Activated CD4-positive, alpha-beta T cell treated with anti-CD3 and anti-CD28 coated beads for 48 hours (primary cell): ENCODE measurements at places on chromosomes 4 and X.

DNA sequence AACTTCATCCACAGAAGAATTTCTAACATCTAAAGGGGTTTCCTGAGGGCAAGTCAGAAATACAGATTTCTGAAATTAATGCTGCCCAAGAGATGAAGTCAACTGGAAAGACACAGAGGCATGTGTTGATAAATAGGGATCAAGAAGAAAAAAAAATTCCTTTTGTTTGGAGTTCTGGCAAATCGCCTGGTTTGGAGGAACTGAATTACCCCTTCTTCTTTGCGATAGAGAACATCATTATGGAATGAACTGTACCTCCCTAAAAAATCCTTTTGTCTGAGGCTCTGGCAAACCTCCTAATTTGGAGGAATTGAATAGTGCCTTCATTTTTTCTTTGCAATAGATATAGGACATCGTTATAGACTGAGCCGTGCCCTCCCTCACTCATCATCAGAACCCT lies 200.9 kb downstream of the DHRSX start:
- DNase-seq: no peak

DNA sequence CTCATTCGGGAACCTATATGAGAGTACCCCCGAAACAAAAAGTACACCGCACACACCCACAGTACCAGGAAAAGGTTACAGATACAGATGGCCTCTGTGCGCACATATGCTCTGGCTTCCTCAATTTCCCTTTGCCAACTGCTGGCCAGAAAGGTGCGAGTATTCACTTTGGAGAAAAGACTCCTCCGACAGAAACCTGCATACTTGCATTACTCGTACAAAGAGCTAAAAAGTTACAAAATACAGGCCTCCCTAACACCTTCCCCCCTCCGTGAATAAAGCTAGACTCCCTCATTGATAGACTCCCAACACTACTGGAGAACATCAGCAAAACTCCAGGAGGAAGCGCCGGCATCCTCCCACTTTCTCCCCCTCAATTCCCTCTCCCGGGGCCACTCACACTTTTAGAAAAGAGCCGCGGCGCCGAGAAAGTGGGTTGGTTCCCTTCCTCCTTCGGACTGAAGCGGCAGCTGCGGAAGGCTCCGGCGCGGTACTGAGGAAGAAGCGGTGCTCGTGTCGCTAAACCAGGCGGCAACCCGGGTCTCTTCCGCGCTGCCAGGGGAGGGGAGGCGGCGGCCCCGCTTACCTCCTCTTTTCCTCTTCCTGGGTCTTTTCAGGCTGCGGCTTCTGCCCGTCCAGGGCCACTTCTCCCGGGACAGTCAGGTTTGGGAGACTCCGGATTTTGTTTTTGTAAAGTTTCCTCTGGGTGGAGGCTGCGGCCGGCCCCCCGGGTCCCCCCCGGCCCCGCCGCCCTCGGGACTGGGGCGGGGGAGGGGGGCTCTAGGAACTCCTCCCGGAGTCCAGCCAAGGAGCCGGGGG lies 1.1 kb downstream of the FBXW7 start:
- peak; percentile 65 for DNase-seq

DNA sequence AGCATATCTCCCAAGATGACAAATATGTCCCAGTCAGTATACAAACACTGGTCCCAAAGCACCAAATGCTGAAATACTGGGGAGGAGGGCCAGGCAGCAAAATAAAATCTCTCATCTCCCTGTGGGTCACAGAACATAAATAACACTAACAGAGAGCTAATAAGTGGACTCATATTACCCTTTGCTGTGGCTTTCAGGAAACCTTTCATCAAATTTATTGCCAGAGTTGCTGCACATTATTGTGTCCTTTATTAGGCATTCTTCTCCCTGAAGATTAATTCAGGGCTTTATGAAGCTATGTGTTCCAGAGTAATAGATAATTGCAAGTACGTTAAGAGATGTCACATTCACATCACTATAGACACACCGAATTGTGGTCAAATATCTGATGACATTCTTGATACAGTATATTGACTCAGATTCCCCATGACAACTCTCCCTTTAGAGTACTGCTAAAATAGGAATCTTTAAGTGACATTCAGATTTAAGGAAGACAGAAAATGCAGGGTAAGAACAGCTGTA lies 124.1 kb upstream of the PRR32 start:
- no peak for DNase-seq

GRCh38 chr4:56156141-56156540 lies 207.4 kb downstream of the CEP135 start:
- DNase-seq: no peak

GRCh38 chr4:147846318-147847155 lies 114.6 kb downstream of the ARHGAP10 start:
- no peak for DNase-seq

DNA sequence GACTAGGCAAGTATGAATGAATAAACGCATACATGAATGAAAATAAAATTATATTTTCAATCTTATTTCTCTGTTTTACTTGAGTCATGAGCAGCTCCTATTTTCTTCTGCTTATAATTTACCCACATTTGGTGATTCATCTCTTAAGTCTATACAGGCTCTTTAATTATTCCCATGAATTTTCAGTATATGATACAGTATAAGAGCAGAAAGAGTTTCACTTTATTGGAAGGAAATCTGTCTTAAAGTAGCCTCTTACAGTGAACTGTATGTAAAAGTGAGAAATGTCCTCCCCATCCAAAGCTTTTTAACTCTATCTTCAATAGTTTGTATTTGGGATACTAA lies 50.8 kb downstream of the TMEM165 start:
- DNase-seq: no peak

- DNase-seq: peak; percentile 28
Measured at GRCh38 chrX:150548684-150549083, 19.7 kb upstream of the MTM1 start.

DNA sequence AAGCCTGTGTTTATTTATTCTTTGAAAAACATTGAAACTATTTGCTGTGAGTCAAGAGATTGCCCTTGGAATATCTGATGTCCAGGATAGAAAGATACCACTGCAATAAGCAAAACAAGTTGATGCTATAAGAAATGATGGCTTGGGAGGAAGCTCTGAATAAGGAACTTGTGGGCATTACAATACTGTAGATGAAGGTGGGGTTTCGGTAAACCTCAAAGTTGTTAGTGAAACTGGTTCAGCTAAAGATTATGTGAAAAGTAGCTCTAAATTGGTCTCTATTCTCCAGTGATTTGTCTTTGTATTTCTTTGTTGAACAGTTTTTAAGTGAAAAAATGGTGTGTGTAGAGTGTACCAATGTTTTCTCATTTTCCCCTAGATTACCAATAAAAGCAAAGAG lies 128.7 kb downstream of the AKAP4 start:
- no peak for DNase-seq
